ENCODE measurements at places on chromosomes 6 and 20. TPM values are rescaled to one million over a fixed set of nuclear protein-coding genes. Genes with fewer than 3 reads are reported as not detected.

DNA sequence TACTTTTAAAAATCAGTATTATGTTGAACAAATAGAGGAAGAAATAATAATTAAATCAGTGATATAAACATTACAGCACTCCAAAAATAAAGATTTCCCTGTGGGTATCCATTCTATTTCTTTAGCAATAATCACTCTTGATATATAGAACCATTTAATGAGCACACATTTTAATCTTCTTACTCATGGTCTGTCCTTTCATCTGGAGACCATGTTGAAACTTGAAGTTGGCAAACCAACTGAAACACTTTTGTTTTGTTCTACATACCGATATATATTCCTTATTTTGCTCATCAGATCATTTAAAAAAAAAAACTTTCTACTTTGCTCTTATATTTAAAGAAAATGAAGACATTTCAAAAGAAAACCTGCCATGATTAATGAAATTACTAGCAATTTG is 13.4 kb downstream of the C6orf58 start:
- DNase-seq: no peak
- H3K27ac ChIP-seq: no peak overlapping the region
- H3K27me3 ChIP-seq: no peaks in the 10 kb centered on the region
- H3K4me1 ChIP-seq: no peaks in the 10 kb centered on the region
- no peak overlapping the region for H3K4me3 ChIP-seq

- no peaks in the 10 kb centered on the region for H3K27me3 ChIP-seq
- no peaks in the 10 kb centered on the region for H3K36me3 ChIP-seq
- H3K27ac ChIP-seq: no peak overlapping the region
- DNase-seq: no peak
These were observed 114.6 kb upstream of the RIPOR2 start for GRCh38 chr6:25050356-25050755.

DNA sequence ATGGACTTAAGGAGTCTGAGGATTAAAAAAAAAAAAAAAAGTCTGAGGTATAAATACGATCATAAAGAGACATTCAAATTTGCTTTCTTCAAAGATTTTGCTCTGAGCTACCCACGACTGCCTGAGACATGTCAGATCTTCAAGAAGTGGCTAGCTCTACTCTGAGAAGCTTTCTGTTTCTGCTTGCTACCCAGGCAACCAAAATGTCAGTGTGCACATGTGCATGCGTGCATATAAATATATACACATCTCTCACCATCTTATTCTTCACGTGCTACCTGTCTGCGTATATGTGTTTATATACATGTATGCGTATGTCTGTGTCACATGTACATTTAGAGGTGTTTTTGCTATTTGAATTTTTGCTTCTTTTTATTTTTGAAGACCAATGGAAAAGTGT is 299.6 kb upstream of the STXBP5 start:
- no peak overlapping the region for H3K4me3 ChIP-seq
- DNase-seq: no peak
- H3K4me1 ChIP-seq: peaks cover 10% of the 10 kb centered on the region

The HAO1 gene
- total RNA-seq: 0.17 TPM
